Omental fat pad (tissue), 4 donors: ENCODE measurements at places on chromosomes 7 and 10. TPM values are rescaled to one million over a fixed set of nuclear protein-coding genes. Genes with fewer than 3 reads are reported as not detected.

- DNase-seq, result no peak
Measured at GRCh38 chr7:130896898-130897514, 163.0 kb upstream of the KLF14 start.

DNA sequence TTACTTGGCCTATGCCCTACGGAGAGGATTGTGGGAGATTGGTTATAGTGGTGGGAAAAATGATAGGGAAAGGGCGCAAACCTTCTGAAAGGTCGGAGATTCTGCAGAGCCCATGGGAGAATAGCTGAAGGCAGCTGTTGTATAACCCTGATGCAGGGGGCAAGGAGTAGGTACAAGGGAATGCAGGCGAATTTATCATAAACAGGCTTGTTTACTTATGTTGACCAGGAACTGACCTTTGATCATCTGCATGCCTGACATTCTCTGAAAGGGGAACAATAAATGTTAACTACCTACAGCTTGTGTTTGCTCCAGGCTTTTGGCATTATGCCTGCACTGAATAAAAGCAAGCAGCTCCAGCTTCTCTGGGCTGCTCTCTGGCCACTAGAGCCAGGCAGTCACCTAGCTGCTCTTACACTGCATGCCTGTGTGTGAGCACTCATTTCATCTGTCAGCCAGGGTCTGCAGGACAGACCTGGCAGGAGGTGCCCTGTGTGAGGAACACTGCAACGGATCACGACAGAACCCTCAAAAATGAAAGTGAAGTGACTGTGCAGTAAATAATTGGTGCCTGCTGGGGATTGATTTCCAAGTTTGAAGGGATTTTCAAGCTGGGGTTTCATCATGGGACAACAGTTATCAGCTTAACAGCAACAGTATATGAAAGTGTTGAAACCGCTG lies 31.1 kb upstream of the ABCA13 start:
- no peak for DNase-seq

- no peak for DNase-seq
Measured at GRCh38 chr7:33707427-33707826, 197.9 kb upstream of the BMPER start.

SAP25 gene
- total RNA-seq, result not detected

RBM20 gene
- total RNA-seq, result 3.5 TPM

ARMS2 gene
- total RNA-seq, result not detected

GRCh38 chr7:39468808-39469374 lies 97.3 kb upstream of the YAE1 start:
- no peak for DNase-seq

DNA sequence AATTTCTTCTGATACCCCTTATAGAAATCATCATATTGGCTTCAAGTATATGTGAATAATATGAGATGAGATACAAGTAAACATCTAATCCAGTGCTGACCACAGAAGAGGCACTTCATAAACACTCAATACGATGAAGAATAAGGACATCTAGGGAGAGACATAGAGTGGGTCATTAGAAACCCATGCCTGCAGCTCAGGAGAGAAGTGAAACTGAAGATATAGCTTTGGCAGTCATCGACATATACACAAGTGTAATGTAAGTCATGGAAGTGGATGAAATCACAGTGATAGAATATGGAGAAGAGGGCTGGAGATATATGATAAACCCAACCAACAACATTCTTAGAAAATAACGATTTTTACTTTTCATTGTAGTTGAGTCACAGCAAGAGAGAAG lies 665.0 kb downstream of the PARD3 start:
- no peak for DNase-seq

- no peak for DNase-seq
Measured at GRCh38 chr7:129665013-129665401, 53.5 kb downstream of the NRF1 start.

PRPS1L1 gene
- not detected for total RNA-seq

DNA sequence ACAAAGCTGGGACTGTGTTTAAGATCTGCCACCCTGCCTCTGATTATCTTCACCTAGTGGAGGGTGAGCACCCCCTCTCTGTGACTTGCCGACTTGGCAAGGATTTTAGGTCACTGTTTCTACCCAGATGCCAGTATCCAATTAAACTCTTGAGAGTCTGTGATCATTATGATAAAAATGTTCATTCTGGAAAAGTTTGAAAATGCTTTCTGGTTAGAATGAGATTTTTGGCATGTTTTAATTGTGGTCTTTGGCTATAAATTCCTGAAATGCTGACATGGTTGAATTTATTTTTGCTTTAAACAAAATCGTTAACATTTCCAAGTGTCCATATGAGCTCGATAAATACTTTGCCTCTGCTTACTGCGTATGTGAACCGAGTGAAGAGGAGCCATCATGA lies 221.4 kb downstream of the BICC1 start:
- DNase-seq, result no peak

GRCh38 chr10:114291076-114291475 lies 52.0 kb downstream of the VWA2 start:
- DNase-seq, result no peak

DNA sequence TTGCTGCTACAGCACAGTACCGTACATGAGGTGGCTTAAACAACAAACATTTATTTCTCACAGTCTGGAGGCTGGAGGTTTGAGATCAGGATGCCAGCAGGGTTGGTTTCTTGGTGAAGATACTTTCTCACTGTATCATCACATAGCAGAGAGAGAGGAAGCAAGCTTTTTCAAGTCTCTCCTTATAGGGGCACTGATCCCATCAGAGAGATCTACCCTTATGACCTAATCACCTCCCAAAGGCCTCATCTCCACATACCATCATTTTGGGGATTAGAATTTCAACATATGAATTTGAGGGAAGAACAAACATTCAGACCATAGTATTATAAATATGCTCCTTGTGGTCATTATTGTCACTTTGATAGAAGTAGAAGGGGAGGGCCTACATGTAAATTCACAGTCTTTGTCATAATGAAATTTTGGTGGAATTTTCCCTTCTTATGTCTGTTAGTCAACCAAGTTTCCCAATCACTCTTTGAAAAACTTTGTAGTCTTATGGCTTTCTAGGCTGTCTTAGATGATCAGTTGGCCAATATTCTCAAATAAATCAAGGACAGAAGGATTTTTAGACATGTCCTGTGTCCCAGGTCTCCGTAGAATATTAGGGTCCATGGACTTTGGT lies 606.2 kb downstream of the LRMDA start:
- DNase-seq, result no peak

DNA sequence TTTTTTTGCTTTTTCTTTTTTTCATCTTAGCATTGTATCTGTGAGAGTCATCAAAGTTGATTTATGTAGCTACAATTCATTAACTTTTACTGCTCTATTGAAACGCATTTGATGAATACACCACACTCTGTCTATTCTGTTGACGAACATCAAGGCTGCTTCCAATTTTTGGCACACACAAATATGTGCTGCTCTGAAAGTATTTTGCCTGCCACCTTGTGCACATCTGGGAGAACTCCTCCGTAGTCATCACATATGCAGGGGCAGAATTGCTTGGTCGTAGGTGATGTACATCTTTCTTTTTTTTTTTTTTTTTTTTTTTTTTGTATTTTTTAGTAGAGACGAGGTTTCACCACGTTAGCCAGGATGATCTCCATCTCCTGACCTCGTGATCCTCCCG lies 796.8 kb downstream of the KCNMA1 start:
- DNase-seq, result no peak

DNA sequence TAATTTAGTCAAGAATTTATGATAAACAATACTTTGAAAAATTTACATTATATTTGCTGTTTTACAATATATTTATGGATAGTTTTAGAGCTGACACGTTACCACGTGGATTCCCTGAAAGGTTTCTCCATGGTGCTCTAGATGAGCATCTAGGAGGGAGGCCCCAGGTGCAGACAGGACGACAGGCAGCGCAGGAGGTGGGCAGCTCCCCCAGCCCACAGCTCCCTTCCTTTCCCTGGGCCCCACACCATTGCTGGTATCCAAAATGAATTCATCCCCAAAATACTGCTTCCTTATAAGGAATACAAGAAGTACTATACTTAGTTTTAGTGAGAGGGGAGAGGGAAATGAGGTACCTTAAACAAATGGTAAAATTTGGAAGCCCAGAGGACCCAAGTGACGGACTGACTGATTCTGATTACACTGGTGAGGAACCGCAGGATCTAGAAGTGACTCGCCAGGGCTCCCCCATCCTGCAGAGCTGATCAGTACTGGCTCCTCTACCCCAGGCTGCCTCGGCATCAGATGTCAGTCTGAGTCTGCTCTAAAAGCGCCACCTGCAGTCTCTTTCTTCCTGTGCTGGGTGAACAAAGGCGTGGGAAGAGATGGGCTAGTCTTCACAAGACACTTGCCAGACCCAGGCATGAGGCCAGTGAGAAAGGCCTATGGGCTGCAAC lies 89.2 kb downstream of the DLG5 start:
- no peak for DNase-seq

ASB13 gene
- 17.3 TPM for total RNA-seq

GRCh38 chr7:142801601-142802295 lies 31.0 kb downstream of the PRSS2 start:
- no peak for DNase-seq

DNA sequence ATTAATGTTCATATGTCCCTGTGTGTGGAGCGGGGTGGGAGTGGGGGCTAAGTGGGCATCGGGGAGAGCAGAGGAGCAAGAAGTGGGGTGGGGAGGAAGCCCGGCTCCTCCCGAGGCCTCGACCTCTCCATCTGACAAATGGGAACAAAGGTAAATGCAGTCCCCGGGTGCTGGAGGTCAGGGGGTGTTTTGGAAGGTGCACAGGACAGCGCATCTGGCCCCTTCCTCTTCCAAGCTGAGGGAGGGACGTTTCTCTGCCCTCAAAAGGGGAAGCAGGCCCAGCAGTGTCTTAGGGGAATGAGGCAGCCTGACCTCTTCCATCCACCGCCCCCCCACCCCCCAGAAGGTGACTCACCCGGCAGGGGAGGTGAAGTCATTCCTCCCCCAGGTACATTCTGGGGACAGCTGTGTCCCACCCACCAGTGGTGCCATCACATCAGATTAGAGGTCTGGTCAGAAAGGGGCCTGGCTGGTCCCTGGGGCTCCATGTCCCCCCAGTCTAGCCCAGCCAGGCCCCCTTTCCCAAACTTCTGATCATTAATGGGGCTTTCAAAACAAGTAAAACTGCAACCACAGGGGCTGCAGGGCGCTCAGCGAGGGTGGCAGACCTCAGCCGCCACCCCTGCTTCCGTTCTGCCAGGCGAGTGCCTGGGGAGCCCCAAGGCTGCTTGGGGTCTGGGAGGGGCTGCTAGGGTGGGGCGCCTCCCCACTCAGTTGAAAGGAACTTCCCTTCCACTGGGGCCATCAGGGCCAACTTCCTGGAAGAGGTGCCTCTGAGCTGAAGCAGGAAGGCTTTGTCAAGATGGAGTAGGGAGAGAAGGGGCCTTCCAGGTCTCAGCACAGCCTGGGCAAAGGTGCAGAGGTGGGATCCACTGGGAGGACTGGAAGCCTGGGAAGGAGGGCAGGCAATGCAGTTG lies 10.8 kb downstream of the LFNG start:
- DNase-seq, result no peak

GRCh38 chr7:1727812-1728570 lies 57.9 kb downstream of the ELFN1 start:
- no peak for DNase-seq

- DNase-seq, result no peak
Measured at GRCh38 chr7:32227746-32228145, 157.5 kb upstream of the PDE1C start.

- no peak for DNase-seq
Measured at GRCh38 chr10:131146790-131147189, 164.7 kb downstream of the TCERG1L start.

CYP3A5 gene
- total RNA-seq, result 92.0 TPM
